ENCODE measurements at places on chromosomes 7 and 10.

- DNase-seq, result no peak
Observed at GRCh38 chr10:116113721-116114501, 159.1 kb downstream of the GFRA1 start.

DNA sequence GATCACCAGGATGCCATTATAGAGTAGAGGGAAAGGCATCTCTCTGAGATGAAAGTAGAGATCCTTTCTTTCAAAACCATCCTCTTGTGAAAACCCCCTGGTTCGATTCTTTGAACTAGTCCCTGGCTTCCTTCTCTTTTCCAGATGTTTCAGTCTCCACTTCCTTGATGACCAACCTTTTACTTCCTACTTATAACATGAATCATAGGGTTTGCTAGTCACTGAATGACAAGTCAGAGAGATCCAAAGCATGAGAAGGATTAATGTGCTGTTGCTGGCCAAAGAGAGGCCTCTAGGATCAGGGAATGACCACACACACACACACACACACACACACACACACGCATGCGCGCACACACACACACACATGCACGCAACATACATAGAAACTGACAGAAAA is 161.1 kb upstream of the FRMD4A start:
- no peak for DNase-seq

DNA sequence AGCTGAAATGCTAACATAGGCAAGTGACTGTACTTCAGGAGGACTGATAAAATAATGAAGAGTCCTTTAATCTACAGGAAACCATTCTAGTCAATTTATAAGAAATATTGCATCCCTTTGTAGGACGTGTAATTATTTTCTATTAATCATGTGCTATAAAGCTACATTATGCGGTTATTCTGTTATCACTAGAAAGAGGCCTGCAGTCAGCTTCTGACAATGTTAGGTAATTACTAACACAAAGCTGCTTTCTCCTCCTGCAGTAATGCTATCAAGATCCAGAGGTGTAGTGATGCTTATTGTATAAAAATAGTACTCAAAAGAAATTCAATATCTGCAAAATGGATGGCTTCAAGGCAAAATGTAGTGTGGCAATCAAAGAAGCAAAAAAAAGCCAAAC is 191.1 kb downstream of the SKAP2 start:
- DNase-seq, result no peak

- DNase-seq, result no peak
Observed at GRCh38 chr10:110269374-110270318, 35.1 kb downstream of the SMNDC1 start.

DNA sequence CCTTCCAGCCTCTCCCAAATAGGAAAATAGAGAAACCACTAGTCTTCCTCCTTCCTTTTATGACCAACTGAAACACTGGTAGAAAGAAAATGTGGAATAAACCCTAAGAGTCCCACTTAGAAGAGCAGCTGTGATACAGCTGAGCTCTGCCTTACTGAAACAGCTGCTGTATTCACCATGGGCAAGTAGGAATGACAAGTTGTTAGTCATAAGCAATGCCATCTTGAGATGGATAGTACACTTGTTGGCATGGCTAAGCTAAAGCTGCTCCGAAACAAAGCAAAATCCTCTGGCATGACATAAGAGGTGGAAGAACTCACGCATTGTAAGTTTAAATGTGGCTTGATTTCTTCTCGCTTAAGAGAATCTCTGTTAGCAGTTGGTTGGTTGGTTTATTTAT is 48.3 kb upstream of the TMEM236 start:
- DNase-seq, result no peak

- DNase-seq, result no peak
Observed at GRCh38 chr10:14371581-14371980, 40.9 kb upstream of the FRMD4A start.

GRCh38 chr7:116210345-116211005 is at the start of gene TES:
Gene TES, plus strand, starts transcription at chr7:116210539. Its CDS starts 169 bp downstream, at chr7:116210708.
- DNase-seq, result peak; percentile 52

- DNase-seq, result no peak
Observed at GRCh38 chr7:9030976-9031375, 597.6 kb downstream of the NXPH1 start.

DNA sequence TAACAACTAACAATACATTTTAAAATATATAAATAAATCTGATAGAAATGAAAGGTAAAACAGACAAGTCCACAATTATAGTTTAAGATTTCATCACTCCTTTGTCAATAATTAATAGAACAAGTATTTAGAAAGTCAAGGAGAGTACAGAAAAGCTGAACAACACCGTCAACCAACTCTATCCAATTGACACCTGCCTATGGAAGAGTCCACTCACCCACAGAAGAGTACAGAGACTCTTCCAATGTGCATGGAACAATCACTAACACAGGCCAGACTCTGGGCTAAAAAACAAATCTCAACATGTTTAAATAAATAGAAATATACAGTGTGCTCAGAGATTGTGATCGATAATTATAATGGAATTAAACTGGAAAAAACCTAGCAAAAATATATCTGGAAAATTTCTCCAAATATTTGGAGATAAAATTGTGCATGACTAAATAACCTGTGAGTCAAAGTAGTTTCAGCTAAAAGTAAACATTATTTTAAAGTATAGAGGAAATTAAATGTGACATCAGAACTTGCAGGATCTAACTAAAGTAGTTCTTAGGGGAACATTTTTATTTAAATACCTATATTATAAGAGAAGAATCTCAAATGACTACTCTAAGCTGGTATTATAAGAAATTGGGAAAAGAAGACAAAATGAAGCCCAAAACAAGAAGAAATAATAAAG is 109.9 kb upstream of the EGFR start:
- no peak for DNase-seq

DNA sequence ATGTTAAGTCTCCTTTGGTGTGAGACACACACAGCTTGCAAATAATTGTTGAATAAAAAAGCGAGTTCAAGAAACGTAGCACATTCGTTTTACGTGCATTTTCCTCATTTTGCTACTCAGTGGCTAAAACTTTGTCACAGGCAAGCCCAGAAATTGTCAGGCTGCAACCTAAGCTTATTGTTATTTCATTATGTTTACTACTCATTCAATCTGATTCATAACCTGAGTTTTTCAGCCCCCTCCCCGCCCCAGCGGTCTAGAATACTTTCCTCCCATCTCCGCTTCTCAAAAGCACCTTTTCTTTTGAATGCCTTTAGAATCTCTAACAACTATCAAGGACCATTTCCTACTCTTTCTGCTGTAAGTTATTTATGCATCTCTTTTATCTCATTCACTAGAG is 1.1 kb downstream of the FAM133B start:
- DNase-seq, result no peak

GRCh38 chr7:142418326-142418725 is 160.5 kb upstream of the PRSS58 start:
- DNase-seq, result no peak

- DNase-seq, result no peak
Observed at GRCh38 chr7:34364130-34364529, 293.9 kb upstream of the NPSR1 start.

DNA sequence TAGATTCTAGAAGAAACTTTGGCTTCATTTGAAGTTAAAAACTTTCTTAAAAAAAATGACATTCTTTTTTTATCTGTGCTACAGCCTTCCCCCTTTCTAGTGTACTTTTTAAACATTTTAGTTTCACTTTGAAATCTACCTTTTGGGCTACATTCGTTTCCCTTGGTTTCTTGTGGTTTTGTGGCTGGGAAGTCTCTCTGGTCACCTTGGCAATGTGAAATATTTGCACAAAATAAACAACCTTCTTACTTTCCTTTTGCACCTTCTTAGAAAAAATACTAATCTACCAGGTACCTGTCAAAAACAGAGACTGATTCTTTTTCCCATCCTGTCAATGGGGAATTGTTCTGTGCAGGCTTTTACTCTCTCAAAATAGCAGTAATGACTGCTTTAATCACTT is 350.2 kb downstream of the GATA3 start:
- peak; percentile 12 for DNase-seq
